ENCODE measurements at places on chromosomes 1 and 21.

DNA sequence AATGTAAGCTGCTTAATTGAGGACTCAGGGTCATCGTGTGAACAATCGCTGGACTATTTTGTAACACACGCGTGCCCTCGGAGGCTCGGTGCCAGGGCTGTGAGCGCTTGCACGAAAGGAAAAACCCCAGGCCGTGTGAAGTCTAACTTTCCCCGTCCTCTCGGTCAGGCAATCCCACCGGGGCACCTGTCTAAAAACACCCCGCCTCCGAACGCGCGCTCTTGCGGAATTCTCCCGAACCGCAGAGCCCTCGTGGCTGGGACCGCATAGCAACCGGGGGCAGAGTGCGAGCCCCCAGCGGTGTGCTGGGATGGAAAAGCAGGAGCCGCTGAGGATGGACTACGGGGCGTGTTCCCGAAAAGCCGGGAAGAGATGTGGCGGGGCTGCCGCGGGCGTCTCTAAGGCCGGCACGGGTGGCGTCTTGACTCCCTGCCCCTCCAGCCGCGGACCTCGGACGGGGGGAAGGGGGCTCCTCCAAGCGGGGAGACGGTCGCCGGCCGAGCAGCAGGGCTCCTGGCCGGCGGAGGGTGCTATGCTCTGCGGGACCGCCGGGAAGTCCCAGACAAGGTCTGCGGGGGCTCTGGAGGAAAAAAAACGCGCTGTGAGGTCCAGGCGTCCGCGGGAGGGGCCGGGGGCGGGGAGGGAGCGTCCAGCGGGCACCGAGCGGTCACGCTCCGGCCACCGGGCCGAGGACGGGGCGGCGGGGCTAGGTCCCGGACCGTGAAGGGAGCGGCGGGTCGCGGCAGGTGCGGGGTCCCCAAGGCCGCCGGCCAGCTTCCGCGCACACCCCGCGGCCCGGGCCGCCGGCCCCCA is 936 bp downstream of the ZBTB21 start:
- peak; percentile 81 for DNase-seq

- no peak for DNase-seq
Observed at GRCh38 chr1:11514366-11514765, 35.4 kb downstream of the DISP3 start.

- DNase-seq: no peak
Observed at GRCh38 chr21:43269957-43270705, 101.3 kb downstream of the CRYAA start.

- DNase-seq: peak; percentile 56
Observed at GRCh38 chr1:61190618-61191432, 108.5 kb downstream of the NFIA start.

GRCh38 chr1:100785470-100786052 is 66.0 kb downstream of the VCAM1 start:
- DNase-seq: peak; percentile 52

DNA sequence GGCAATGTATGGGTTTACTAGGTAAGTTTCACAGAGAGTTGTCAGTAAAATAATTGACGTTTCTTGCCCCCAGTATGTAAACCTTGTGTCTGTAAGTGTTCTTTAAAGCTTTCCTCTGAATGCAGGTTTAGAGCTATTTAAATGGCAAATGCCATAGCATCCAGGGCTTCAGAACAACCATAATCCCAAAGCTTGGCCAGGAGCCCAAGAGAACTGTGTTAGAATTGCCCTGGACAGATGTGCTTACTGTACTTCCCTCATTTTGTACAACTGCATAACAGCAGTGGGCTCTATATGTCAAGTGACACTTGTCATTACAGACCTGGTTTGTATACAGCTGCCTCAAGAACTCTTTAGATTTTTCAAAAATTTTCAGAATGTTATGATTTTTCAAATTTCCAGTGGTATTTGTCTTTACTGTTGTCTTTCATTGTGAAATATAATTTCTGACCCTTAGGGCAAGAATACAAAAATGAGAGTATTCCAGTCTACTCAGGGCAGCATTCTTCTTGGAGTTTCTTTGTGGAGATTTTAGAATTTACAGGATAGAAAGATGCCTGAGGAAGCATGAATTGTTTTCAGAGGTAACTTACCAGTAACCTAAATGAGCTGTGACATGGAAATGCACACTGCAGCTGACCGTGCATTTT is 136.9 kb upstream of the L1TD1 start:
- no peak for DNase-seq

- no peak for DNase-seq
Observed at GRCh38 chr1:63912643-63913042, 138.8 kb downstream of the ROR1 start.

DNA sequence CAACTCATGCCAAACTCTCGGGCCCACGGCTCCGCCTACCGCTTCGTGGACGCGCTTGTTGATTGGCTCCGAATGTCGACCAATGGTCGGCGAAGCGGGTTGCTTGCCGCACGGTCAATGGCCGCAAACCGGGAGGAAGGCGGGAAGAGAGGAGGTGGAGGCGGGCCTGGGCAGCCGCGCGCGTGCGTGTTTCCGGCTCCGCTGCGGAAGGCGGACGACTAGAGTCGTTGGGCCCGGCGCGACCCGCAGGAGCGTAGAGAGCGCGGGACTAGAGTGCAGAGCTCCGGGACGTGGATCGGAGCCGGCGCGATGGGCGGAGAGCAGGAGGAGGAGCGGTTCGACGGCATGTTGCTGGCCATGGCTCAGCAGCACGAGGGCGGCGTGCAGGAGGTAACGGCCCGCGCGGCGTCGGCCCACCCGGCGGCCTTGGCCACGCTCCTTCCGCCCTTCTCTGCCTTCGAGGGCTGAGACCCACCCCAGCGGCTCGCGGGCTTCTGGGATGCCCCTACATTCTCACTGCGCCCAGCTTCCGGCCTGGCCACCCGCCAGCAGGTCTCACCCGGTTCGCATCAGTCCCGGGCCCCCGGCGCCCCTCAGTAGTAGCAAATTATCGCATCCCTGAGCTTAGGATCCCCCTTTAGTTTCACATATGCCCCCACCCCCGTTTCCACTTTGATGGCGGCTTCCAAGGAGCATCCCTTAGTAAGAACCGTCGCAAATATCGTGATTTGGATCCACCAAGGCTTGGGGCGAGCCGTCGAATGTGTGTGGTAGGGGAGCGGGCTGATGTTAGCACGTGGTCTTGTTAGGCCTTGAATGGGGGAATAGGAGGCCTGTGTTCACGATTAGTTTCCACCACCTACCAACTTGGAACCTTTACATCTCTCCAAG is at the start of gene NUDC:
TSS of gene NUDC (plus strand) at position 204 of the 891 bp plus-strand sequence. CDS start at position 310, 106 bp downstream.
- DNase-seq: peak; percentile 96

GRCh38 chr1:243465738-243466137 is 209.9 kb downstream of the SDCCAG8 start:
- no peak for DNase-seq

GRCh38 chr1:203048555-203049051 is 22.3 kb downstream of the PPFIA4 start:
- no peak for DNase-seq

DNA sequence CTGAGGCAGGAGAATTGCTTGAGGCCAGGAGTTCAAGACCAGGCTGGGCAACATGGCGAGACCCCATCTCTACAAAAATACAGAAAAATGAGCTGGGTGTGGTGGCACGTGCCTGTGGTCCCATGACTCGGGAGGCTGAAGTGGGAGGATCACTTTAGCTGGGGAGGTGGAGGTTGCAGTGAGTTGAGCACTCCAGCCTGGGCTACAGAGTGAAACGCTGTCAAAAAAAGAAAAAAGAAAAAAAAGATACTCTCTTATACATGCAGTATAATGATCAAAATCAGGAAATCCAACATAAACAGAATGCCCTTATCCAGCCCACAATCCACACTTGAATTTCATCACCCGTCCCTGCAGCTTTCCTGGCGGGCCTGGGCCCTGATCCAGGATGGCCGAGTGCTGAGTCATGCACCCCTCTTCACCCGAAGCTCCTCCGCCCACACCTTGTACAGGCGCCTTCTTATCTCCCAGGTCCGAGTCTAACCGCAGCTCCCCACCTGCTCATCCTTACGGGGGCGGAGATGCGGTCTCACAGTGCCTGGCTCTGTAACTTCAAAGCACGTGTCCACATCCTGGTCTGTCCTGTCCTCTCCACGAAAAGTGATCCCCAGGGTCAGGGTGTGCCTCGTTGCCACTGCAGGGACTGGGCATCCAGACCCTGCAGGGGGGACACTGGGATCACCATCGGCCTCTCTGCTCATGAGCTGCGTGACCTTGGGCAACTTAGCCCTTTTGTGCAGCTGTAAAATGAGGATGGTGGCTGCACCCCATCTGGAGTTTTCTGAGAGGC is 120.2 kb upstream of the SLC45A1 start:
- peak; percentile 85 for DNase-seq

DNA sequence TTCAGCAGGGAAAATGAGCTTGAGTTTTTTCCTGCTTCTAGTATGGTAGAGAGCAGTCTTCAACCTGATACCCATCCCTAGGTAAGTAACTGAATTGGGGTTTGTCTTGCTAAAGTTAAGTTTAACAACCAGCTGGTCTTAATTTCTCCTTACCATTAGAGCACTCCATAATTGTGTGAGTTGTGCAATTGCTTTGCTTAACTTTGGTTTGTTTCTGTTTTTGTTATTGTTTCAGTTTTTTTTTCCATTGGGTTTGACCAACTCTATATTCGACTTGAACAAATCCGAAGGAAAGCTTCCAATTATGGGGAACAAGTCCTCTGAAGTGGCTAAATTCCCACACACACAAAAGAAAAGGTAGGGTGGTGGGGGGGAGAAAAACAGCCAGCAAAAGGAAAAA is 641.1 kb downstream of the PLA2G4A start:
- peak; percentile 2 for DNase-seq

GRCh38 chr1:96361271-96361856 is 360.2 kb upstream of the PTBP2 start:
- no peak for DNase-seq

GRCh38 chr1:224592636-224593582 is 23.2 kb upstream of the CNIH3 start:
- peak; percentile 95 for DNase-seq

- no peak for DNase-seq
Observed at GRCh38 chr21:33470701-33471100, 9.1 kb downstream of the TMEM50B start.

GRCh38 chr1:247646867-247647266 is 32.7 kb downstream of the OR13G1 start:
- no peak for DNase-seq

DNA sequence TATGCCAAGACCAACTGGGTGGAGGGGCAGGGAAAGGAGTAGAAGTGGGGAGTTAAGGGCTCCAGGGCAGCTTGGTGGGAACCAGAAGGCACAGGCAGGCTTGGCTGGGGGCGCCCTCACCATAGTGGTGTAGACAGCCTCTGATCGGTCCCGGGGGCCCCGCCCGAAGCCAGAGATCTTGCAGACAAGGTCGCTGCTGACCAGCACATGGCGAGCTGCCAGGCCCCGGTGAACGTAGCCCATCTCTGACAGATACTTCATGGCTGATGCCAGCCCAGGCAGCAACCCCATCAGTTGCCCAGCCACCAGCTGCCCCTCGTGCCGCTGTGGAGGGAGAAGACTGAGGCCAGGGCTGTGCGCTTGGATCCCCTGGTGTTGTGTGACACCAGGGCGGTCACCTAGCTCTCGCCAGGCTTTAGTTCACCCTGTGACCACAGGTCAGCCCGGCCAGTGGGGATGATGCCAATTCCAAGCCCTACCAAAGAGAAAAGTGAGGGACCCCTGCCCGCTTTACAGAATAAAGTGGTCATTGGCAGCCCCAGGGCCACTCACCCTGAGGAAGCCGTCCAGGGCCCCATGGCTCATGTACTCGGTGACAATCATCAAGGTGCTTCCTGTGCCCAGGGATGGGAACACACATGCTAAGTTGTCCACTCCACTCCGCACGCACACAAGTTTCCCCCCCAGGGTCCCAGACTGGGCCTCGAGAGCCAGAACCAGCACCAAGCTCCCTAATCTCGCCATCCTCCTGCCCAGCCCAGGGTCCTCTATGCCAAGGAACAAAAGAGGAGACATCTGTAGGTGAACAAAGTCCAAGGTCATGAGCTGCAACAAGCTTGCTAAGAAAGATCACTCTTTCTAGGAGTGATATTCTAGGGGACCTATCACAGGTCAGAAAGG is 28.2 kb downstream of the CDCA8 start:
- no peak for DNase-seq

Data from AG10803 (cell line).